HT1080 (cell line): ENCODE measurements at places on chromosomes 2 and 18. TPM values are rescaled to one million over a fixed set of nuclear protein-coding genes. Genes with fewer than 3 reads are reported as not detected.

Gene PMAIP1
- total RNA-seq = 34.9 and 39.8 TPM in 2 replicates

Gene ECEL1
- not detected in 2 replicates for total RNA-seq

Gene TCF7L1
- 0.10 and 0.16 TPM in 2 replicates for total RNA-seq

Gene SOWAHC
- 13.1 and 14.9 TPM in 2 replicates for total RNA-seq

Gene INPP5D
- total RNA-seq = 1.0 and 2.0 TPM in 2 replicates

Gene DSG1
- total RNA-seq = not detected in 2 replicates

Gene BMP10
- total RNA-seq = not detected in 2 replicates

Gene CREG2
- total RNA-seq = 7.0 and 7.1 TPM in 2 replicates

Gene TNFAIP6
- total RNA-seq = 0.27 and 0.42 TPM in 2 replicates

Gene CLEC4F
- total RNA-seq = not detected in 2 replicates

Gene SPDYA
- 0.19 and 0.33 TPM in 2 replicates for total RNA-seq

Gene THSD7B
- 0.03 and 0.77 TPM in 2 replicates for total RNA-seq

Gene EFR3B
- 3.9 and 5.6 TPM in 2 replicates for total RNA-seq

Gene EMILIN1
- total RNA-seq = 0.45 and 1.1 TPM in 2 replicates

Gene ERICH2
- not detected in 2 replicates for total RNA-seq

Gene GCA
- 3.2 and 3.5 TPM in 2 replicates for total RNA-seq

Gene HOXD9
- 0.53 and 1.7 TPM in 2 replicates for total RNA-seq

Gene ANKRD30B
- not detected in 2 replicates for total RNA-seq

Gene KCNE4
- not detected in 2 replicates for total RNA-seq

Gene TUBB8B
- total RNA-seq = not detected in 2 replicates
